ENCODE measurements at places on chromosomes 1 and 21. TPM values are rescaled to one million over a fixed set of nuclear protein-coding genes. Genes with fewer than 3 reads are reported as not detected.

Gene HNRNPU
- 604 TPM for polyA plus RNA-seq

DNA sequence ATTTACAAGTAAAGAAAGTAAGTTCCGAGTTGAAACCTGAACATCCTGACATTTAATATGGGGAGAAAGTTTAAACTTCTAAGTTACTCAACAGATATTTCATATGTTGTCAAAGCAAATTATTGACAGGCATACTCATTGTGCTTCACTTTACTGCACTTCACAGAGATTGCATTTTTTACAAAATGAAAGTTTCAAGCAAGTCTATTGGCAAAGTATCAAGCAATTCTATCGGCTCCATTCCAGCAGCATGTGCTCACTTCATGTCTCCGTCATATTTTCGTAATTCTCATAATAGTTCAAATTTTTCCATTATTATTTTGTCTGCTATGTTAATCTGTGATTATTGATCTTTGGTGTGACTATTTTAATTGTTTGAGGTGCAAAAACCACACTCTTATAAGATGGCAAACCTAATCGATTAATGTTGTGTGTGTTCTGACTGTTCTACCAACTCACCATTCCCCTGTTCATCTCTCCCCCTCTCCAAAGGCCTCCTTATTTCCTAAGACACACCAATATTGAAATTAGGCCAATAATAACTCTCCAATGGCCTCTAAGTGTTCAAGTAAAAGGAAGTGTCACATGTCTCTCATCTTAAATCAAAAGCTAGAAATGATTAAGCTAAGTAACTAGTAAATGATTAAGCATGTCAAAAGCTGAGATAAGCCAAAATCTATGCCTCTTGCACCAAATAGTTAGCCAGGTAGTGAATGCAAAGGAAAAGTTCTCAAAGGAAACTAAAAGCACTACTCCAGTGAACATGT, 68.2 kb upstream of the BCL9 start:
- DNase-seq = no peak

- DNase-seq = no peak
Measured at GRCh38 chr1:156259805-156260204, 11.9 kb upstream of the PAQR6 start.

GRCh38 chr1:82632155-82632554, 831.4 kb downstream of the ADGRL2 start:
- DNase-seq = no peak

- DNase-seq = no peak
Measured at GRCh38 chr1:247281001-247281574, 25.2 kb downstream of the VN1R5 start.

DNA sequence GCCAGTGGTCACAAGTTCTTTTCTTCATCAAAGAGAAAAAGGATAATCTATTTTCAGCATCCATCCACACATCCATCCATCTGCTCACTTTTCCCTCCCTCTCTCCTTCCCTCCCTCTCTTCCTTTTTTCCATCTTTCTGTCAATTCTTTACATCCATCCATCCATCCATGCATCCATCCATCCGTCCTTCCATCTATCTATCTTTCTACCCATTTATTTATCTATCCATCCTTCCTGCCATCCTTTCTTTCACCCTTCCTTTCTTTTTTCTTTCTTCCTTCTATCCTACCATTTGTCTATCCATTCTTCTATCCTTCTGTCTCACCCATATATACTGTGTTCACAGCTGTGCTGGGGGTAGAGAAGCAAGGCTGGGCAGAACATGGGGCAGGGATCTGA, 212.4 kb upstream of the GALNT2 start:
- no peak for DNase-seq
